ENCODE measurements at places on chromosomes 2 and 18.

GRCh38 chr2:40554665-40555294 lies 102.9 kb upstream of the SLC8A1 start:
- no peak for DNase-seq

GRCh38 chr18:62954366-62954765 lies 239.0 kb downstream of the PHLPP1 start:
- no peak for DNase-seq

- no peak for DNase-seq
Measured at GRCh38 chr2:161975062-161975812, 98.8 kb downstream of the DPP4 start.

DNA sequence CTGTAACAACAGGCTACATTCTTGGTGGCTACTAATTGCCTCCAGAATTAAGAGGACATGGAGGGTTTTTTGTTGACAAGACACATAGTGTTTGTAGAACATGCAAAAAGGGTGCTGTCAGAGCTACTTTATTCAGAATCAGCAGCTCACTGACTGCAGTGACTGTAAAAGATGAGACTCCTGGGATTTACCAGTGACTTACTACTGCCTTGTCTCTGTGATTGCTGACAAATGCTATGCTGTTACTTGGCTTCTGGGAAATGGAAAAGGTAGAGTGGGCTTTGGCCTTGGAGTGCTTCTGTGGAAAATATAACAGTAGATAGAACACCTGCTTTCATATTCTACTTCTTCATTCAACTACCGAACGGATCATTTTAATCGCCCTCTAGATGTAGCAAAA lies 47.8 kb downstream of the GREB1L start:
- DNase-seq = no peak

- no peak for DNase-seq
Measured at GRCh38 chr18:57802213-57803102, 657 bp downstream of the ATP8B1 start.

GRCh38 chr18:5389356-5389755 lies 93.8 kb upstream of the ZBTB14 start:
- DNase-seq = no peak

GRCh38 chr2:29780906-29781305 lies 140.5 kb downstream of the ALK start:
- DNase-seq = no peak

Measured in stimulated activated effector memory CD8-positive, alpha-beta T cell treated with anti-CD3 and anti-CD28 coated beads, Interleukin-12 subunit alpha, Interleukin-12 subunit beta, amount 100 ng/mL, for 72 hours (primary cell).